CD8-positive, alpha-beta T cell (primary cell): ENCODE measurements at places on chromosomes 3 and 15.

DNA sequence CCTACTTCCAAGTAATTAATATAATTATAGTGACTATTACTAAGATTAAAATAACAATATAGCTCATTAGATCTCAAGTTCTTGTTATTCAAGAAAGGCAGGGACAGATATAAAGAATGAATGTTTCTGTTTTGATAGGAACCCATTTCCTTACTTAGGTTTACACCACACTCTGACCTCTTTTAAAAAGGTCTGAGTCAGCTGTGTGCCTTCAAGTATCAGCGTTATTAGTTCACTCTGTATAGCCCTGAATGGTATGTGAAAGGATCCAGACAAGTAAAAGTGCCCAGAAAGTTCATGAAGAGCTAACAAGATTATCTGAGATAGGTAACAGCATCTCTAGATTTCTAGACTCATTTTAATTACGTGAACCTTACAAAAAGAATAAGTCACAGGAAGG, 28.9 kb downstream of the PDCD10 start:
- DNase-seq = no peak

- no peak for DNase-seq
Observed at GRCh38 chr3:62238003-62238402, 135.3 kb downstream of the FEZF2 start.

- DNase-seq = no peak
Observed at GRCh38 chr3:188196232-188196990, 42.5 kb downstream of the LPP start.

- no peak for DNase-seq
Observed at GRCh38 chr3:152352554-152352953, 83.8 kb downstream of the MBNL1 start.

GRCh38 chr3:40585381-40586016, 60.7 kb downstream of the ZNF621 start:
- no peak for DNase-seq

- no peak for DNase-seq
Observed at GRCh38 chr15:57354436-57355123, 21.7 kb upstream of the CGNL1 start.

GRCh38 chr15:74239051-74239705, 3.1 kb downstream of the CCDC33 start:
- no peak for DNase-seq

DNA sequence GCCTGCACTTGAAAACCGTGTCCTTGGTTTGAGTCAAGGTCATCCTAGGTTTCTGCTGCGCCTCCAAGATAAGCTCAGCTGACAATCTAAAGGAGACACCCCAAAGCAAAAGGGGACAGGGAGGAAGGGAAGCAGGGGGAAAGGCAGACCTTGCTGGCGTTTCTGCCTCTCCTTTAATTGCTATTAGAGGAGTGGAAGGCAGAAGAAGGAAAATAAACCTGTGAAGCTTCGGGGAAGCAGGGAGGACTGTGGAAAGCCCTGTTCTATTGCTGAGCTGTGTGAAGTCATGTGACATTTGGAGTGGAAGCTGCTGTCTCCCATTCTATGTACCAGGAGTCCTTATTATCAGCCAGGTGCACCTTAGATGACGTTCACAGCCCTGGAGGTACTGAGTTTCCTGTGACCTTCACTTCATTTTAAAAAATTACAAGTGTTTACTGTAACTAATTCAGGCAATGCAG, 21.5 kb upstream of the CHD2 start:
- no peak for DNase-seq
